ENCODE measurements at places on chromosomes 11 and 22.

DNA sequence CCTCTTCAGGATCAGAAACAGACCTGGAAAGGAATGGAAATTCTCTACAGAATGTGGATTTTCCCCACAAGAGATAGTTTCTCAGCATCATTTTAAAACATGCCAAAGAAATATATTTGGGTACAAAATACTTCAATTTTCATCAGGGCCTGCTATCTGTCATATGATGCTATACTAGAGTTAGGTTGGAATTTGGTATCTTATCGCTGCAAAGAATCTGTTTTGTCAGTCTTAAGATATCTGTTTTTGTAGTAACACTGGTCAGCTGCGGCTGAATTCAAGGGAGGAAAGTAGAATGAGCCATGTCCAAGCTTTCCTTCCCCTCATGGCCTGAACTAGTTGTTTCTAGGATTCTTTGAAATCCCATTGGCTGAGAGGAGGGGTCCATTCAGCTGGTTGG lies 806.4 kb downstream of the KCNA4 start:
- DNase-seq, result no peak

- DNase-seq, result no peak
Observed at GRCh38 chr11:114301927-114302326, 5.7 kb downstream of the NNMT start.

- no peak for DNase-seq
Observed at GRCh38 chr11:88384669-88385005, 47.1 kb upstream of the CTSC start.

- DNase-seq, result no peak
Observed at GRCh38 chr22:50503475-50504145, 3.9 kb downstream of the LMF2 start.

- no peak for DNase-seq
Observed at GRCh38 chr11:87528752-87529151, 491.0 kb downstream of the TMEM135 start.

Measured in activated naive CD4-positive, alpha-beta T cell (primary cell).